ENCODE measurements at places on chromosomes 13 and 19. TPM values are rescaled to one million over a fixed set of nuclear protein-coding genes. Genes with fewer than 3 reads are reported as not detected.

DNA sequence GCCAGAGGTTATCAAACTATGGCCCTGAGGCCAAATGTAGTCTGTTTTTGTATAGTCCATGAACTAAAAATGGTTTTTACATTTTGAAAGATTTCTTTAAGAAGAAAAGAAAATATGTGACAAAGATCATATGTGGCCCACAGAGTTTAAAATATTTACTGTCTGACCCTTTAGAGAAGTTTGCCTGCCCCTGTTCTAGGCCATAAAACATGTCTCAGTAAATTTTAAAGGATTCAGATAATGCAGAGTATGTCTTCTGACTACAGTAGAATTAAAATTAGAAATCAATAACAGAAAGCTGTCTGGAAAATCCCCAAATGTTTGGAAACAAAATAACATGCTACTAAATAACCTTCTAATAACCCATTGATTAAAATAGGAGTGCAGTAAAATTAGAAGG is 86.3 kb downstream of the KCNRG start:
- no peak for DNase-seq

- DNase-seq: no peak
Observed at GRCh38 chr13:85314686-85315085, 484.5 kb downstream of the SLITRK6 start.

GRCh38 chr13:97030705-97031452 is 36.6 kb upstream of the OXGR1 start:
- DNase-seq: no peak

DNA sequence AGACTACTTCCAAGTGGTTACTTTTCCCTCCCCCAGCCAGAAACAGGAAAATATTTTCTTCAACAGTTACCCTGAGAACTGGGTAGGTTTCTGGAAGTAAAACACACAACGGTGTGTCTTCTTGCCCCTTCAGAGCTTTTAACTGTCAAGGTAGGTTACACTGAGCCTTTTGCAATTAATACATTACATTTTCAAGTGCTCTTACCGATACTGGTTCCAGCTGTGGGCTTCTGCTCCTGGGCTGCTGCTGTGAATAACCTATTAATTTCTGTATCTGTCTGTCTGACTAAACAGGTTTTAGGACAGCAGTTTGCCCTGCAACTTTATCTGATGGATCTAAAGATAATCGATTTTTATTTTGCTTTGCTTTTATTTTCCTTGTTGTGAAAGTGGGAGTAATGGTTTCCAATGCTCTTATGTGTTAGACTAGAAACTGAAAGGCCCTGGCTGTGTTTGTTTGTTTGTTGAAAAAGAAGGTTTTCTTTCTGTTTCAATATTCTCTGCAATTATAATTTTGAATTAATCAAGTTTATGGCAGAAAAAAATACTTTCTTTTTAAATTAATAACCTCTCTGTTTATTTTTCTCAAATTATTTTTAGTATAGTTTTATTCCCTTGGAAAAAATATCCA is 196.7 kb upstream of the SLITRK6 start:
- DNase-seq: no peak

DNA sequence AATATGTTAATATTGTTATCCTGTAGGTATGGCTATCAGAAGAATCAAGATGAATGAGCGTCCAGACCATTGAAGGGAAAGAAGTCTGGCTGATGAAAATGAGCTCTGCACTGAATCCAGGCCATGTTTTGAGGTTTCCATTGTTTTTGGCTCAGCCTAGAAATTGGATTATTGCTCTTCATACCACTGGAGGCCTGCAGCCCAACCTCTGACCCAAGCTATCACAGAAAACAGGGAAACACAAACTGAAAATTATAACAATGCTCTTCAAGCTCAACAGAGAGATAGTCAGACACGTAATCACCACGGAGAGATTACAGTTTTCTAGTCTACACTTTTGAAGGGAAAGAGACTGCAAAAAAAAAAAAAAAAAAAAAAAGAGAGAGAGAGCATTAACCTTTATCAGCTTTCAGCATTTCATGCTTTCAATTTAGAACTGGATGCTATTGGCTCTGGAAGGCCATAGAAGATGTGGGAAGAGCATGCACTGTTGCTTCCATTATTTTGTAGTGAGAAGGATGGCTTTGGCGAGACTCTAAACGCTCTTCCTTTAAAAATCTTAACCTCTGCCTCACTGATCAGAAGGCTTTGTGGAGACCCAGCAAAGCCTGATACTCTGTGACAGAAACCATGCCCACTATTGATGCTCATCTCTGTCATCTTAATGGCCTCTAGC is 10.8 kb downstream of the EDNRB start:
- DNase-seq: no peak

DNA sequence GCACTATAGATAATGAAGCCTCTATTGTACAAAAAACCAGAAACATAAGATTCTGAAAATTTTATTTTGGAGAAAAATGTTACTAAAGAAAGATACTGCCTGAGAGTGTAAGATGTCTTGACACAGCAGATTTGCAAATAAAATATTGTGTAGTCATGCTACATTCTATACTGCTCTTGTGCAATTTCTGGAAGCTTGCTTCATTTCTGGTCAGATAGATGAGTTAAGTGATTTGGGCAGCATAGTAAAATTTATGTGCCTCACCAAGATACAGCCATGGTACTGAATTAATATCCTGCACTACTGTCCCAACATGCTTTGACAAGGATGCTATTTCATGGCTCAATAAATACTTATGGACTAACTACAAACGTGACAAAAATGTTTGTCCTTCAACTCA is 55.1 kb upstream of the STARD13 start:
- DNase-seq: no peak

GRCh38 chr19:56821675-56822074 is 18.9 kb downstream of the PEG3 start:
- DNase-seq: no peak

- no peak for DNase-seq
Observed at GRCh38 chr19:7744871-7745650, 2.3 kb downstream of the CD209 start.

DNA sequence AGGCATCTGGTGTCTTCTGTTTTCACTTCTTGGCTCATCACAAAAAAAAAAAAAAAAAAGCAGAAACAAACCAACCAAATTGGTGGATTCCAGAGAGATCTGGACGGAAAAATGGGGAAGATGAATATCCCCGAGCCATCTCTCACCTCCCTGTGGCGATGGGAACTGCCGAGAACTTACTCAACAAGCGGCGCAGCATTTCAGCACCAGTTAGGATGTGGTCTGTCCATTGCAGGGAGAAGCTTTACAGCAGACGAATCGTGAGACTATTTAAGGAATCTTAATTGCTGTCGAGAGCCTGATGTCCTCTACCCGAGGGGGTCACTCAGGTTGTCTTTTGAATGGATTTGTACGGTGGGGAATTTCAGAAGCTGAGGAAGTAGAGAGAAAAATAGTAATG is 17.3 kb upstream of the KDM4B start:
- no peak for DNase-seq

GRCh38 chr13:110246530-110246929 is 60.4 kb downstream of the COL4A1 start:
- DNase-seq: no peak

GRCh38 chr13:112071723-112072533 is 5.0 kb downstream of the SOX1 start:
- no peak for DNase-seq

- peak; percentile 9 for DNase-seq
Observed at GRCh38 chr13:79869326-79869725, 388.4 kb downstream of the NDFIP2 start.

GRCh38 chr19:9958379-9958821 is 22.1 kb upstream of the OLFM2 start:
- DNase-seq: no peak

GRCh38 chr19:48900477-48901406 is 630 bp downstream of the NUCB1 start:
- peak; percentile 67 for DNase-seq

Gene PSG3
- not detected for total RNA-seq

Gene ETFB
- 113 TPM for total RNA-seq

Gene CYP4F22
- total RNA-seq: 0.12 TPM

Gene KLK3
- total RNA-seq: 9.0 TPM

Gene TEX26
- not detected for total RNA-seq

Gene DKKL1
- not detected for total RNA-seq

Measured in mucosa of descending colon (tissue), 3 donors.